Stimulated activated CD8-positive, alpha-beta memory T cell treated with anti-CD3 and anti-CD28 coated beads, Interleukin-7, amount 100 ng/mL, for 1 hour (primary cell): ENCODE measurements at places on chromosomes 2 and 18.

DNA sequence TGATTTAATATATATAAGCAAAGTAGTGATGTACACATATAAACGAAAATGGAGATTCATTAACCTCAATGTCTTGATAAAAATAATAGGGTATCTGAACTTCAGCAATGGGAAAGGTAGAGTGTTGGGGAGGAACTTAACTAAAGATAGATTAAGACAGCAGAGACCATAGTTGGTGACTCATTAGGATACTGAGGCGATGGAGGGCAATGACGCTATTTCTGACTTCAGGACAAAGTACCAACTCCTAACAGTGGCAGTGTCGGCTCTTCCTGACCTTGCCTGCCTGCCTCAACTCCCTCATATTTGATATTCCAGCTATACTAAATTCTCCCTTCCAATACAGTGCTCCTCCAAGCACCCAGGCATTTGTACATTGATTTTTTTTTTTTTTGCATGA lies 98.6 kb downstream of the CDH2 start:
- DNase-seq: no peak

- no peak for DNase-seq
Observed at GRCh38 chr2:128504246-128505149, 185.8 kb upstream of the HS6ST1 start.

DNA sequence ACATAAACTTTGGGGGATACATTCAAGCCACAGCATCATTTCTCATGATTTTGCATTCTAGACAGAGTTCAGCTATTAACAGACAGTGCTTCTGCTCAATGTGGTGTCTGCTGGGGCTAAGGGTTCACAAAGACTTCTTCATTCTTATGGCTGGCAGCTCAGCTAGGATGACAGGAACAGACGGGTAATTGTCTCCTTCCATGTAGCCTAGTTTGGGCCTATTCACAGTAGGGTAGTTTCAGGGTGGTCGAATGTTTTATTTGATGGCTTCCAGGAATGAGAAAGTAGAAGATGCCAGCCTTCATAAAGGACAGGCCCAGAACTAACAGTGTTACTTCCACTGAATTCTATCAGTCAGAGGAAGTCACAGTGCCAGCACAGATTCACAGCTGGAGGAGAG lies 26.0 kb upstream of the BCL2L11 start:
- no peak for DNase-seq

DNA sequence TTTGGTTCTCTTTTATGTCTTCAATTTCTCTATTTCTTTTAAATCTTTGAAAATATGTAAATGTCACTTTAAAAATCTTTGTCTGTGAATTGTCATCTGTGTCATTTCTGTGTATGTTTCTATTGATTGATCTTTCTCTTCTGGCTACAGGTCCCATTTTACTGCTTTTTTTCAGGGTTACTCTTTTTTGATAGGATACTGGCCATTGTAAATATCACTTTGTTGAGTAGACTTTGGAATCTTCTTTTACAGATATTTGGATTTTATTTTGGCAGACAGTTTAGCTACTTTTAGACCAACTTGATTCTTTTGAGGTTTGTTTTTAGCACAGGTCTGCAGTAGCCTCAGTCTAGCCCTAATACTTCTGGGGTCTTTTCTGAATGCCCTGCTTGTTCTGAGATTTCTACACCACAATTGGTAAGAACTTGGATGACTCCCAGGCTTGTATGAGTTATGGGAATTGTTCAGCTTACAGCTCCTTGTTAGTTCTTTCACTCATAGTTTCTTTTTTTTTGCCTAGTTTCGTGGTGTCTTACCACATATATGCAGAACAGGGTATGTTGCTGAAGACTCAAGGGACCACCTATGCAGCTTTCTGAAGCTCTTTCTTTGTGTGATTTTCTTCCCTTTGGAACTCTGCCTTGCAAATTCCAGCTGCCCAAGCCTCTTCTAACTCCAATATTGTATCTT lies 122.2 kb downstream of the QPCT start:
- no peak for DNase-seq

DNA sequence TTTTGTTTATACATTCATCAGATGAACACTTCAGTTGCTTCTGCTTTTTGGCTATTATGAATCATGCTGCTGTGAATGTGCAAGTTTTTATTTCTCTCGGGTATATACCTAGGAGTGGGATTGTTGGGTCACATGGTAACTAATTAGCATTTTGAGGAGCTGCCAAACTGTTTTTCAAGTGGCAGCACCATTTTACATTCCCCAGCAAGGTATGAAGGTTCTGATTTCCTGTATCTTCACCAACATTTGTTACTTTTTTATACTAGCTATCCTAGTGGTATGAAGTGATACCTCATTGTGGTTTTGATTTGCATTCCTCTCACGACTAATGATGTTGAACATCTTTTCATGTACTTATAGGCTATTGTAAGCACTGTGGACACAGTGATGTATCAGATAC lies 53.9 kb downstream of the DYNC1I2 start:
- no peak for DNase-seq

- DNase-seq: no peak
Observed at GRCh38 chr18:63646936-63647335, 2.9 kb upstream of the SERPINB4 start.

DNA sequence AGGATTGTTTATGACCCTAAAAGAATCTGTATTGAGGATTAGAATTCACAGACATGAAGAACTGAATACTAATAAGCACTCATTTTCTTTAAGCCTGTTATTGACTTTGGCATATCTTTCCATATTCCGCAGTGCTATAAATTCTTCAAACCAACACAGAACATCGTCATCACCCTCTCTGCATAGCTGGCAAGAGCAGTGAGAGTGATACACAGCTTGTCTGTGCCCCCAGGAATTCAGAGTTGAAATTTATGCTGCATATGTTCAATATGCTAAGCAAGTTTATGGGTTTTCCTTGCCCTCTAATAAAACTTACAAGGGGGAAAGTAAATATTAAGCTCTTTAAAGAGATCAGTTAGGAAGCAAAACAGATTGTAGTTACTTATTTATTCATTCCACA lies 32.7 kb downstream of the CTLA4 start:
- no peak for DNase-seq

- DNase-seq: no peak
Observed at GRCh38 chr2:129191530-129191929, 787.9 kb upstream of the RAB6C start.

GRCh38 chr2:122135021-122135937 lies 379.8 kb downstream of the TSN start:
- no peak for DNase-seq

- no peak for DNase-seq
Observed at GRCh38 chr2:175414191-175414881, 232.8 kb upstream of the ATP5MC3 start.
